ENCODE measurements at places on chromosomes 6 and 20.
A peak's percentile ranks its signal among the peaks of the same experiment; 100 is the strongest.

DNA sequence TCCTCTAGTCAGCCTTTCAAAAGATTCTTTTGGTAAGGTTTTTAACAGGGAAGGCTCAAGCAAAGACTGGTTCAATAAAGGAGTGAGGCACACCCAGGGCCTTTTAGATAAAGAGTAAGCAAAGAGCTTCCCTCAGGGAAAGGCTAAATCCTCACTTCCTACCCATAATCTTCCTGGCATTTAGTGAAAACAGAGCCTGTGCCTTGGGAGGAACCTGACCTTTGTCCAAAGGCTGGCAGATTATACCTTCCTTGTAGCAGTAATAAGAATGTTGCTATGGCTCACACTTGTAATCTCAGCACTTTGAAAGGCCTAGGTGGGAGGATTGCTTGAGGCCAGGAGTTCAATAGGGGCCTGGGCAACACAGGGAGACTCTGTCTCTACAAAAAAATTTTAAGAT is 280.1 kb upstream of the PLCB4 start:
- DNase-seq, result no peak

GRCh38 chr6:111087871-111088667 is 766 bp downstream of the SLC16A10 start:
- peak; percentile 53 for DNase-seq

GRCh38 chr6:30683183-30683979 is 3.1 kb downstream of the PPP1R18 start:
- no peak for DNase-seq

DNA sequence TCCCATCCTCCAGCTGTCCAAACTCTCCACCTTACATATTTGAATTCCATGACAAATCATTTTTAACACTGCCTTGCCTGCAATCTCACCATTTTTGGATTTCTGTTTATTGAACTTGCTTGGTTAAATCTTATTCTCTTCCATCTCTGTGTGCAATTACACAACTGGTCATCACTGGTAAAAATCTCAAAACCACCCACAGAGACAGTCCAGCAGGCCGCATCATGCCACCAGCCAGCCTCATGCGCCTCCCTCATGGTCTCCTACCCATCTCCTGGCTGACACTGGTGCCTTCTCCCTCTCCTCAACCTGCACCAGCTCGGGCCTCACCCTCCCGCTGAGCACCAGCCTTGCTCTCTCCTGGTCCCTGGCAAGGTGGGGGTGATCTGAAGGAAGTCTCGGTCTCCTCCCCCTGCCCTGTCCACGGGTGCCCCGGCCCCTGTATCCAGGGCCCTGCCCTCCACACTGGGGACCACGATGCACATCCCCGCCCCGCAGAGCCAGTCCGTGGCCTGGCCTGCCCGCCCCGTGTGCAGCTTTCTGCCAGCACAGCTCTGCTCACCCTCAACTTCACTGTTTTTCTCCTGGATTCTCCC is 92.0 kb downstream of the THBS2 start:
- no peak for DNase-seq

DNA sequence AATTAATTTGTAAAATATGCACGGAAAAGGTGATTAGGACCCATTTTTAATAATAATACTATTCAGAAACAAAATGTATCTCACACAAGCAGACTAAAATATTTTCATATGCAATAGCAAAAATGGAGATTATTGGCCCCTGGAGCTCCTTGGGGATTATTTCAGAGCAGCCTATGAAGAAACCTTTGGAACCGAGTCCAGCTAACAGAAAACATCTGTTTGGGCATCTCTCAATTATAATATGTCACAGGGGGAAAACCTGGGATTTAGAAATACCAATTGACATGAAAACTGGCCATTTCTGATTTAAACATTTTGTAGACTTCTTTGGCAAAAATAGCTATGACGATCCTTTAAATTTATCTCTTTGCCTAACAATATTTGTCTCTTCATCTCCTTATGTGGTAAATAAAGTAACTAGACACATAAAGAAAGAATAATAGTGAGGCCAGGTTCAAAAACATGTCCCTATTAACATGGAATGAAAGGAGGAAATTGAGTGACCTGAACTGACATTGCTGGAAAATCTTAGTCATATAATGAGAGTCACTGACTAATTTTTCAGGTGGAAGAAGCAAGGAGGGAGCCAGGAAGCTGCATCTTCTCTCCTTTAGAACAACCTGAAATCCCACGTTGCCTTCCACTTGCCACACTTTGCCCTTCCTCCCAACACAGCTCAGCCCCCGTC is 199.0 kb downstream of the SOD2 start:
- DNase-seq, result no peak

DNA sequence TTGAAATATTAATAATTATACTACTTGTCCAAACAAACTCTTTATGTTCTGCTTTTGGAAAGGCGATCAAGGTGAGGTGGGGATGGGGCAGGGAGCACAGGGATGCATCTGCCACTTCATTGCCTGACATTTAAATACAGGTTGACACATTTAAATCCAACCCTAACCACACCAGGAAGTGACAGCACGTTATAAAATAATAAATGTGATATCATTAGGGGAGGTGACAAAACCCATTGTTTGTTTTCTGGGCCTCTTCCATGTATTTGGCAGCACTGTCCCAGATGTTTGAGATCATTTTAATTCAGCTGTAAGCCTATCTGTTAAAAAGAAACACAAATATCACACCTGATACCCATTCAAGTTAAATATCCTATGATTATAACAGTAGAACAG is 342.4 kb upstream of the ARID1B start:
- no peak for DNase-seq

DNA sequence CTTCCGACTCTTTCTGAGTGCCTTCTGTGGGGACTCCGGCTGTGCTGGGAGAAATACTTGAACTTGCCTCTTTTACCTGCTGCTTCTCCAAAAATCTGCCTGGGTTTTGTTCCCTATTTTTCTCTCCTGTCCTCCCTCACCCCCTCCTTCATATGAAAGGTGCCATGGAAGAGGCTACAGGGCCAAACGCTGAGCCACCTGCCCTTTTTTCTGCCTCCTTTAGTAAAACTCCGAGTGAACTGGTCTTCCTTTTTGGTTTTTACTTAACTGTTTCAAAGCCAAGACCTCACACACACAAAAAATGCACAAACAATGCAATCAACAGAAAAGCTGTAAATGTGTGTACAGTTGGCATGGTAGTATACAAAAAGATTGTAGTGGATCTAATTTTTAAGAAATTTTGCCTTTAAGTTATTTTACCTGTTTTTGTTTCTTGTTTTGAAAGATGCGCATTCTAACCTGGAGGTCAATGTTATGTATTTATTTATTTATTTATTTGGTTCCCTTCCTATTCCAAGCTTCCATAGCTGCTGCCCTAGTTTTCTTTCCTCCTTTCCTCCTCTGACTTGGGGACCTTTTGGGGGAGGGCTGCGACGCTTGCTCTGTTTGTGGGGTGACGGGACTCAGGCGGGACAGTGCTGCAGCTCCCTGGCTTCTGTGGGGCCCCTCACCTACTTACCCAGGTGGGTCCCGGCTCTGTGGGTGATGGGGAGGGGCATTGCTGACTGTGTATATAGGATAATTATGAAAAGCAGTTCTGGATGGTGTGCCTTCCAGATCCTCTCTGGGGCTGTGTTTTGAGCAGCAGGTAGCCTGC is 4.8 kb downstream of the PIM1 start:
- DNase-seq, result no peak

DNA sequence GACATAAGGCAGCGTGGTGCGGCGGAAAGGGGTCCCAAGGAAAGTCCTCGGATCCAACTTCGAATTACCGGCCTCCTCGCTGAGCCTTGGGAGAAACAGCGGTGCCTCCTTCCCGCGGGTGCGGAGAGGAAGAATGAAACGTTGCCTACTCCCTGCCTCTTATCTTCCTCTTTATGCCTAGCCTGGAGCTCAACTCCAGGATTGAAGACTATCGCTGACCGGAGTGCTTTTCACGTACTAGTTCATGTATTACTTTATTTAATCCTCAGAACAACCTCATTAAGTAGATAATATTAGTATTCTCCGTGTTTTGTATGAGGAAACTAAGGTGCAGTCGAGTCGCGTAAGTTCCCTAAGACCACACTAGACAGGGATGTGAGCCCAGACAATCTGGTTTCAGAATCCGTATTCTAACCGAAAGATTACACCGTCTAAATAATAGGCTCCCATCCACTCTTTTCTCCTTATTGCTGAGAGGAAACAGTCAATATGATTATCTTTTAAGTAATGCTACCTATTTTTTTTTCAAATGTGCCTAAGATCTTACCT is 793 bp upstream of the PDSS2 start:
- no peak for DNase-seq

GRCh38 chr20:829551-829950 is 4.0 kb upstream of the FAM110A start:
- DNase-seq, result no peak

DNA sequence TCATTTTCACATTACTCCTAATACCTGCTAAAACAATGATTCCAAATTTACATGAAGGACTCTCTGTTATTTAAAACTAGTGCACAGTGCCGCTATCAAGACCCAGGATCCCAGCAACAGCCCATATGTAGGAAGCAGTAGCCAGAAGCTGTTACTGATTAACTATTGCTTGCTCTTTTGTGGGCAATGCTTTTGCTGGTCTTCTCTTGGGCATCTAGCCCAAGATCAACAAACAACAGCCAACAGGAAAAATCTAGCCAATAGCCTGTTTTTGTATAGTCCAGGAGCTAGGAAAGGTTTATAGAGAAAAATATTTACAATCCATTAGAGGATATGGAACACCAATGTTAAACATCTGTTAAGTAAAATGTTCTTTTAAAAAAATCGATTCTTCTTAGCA is 22.1 kb upstream of the TENT5A start:
- DNase-seq, result no peak

DNA sequence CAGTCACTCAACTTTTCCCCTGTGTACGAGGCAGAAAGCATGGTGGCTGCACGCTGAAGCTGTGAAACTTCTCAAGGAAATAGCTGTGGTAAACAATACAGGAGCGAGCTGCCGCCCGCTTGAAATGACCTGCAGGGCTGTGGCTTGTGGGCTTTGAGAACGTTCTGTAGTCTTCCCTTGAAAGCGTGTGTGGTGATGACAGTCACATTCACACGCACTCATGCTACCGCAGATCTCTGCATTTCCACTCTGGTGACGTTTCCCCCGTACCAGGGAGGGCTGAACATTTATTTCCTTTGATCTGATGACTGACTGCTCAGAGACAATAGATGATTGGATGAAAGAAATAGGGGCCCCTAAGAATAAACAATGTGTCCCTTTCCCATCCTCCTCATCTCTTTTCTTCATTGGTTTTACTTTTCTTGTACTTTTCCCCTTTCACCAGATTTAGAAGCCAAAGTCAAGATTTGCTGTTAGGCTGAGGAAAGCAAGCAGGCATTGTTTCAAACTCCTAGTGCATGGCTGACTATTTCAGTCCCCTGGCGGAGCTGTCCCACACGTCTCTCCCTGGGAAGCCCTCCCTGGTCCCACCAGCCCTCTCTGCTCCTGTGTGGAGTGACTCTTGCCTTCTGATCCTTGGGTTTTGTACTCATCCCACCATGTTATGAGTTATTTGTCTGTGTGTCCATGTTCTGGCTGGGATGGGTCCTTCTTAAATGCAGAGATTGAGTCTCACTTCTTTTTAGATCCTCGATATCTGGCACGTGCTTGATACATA is 3.9 kb downstream of the SYTL3 start:
- DNase-seq, result no peak

DNA sequence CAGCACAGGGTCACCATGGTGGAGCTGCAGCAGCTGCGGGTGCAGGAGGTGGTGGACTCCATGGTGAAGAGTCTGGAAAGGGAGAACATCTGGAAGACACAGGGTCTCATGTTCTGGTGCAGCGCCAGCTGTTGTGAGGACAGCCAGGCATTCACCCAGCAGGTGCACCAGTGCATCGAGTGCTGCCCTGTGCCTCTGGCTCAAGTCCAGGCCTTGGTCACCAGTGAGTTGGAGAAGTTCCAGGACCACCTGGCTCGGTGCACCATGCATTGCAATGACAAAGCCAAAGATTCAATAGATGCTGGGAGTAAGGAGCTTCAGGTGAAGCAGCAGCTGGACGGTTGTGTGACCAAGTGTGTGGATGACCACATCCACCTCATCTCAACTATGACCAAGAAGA is 22.9 kb upstream of the RIPK1 start:
- no peak for DNase-seq

- no peak for DNase-seq
Measured at GRCh38 chr6:72620871-72621290, 983 bp upstream of the KCNQ5 start.

Data from HEK293T (cell line).